SK-N-DZ (cell line): ENCODE measurements at places on chromosomes 6 and 20.

DNA sequence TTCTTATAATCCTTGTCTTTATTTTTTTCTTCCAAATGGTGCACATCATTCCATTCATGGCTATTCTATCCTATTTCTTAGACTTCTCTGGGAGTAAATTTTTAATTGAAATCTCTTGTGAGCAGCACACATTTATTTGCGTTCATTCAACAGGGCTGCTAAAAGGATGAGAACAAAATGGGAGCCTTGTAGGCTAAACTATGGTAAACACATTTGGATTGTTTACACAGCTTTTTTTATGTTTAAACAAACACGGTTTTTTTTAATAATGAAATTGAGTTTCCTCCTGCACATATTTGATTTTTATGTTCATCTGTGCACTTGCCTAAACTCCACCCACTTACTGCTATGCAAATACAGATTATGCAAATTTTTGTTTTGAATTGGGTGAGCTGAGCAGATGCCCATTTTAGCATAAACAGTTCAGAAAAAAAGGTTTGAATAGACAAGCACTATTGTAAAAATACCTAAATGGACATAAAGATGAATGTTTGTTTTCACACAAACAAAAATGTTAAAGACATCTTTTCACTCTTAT is 92.0 kb downstream of the OLIG3 start:
- no peak for DNase-seq

- no peak for DNase-seq
Measured at GRCh38 chr6:106419900-106420613, 59.5 kb downstream of the CRYBG1 start.

DNA sequence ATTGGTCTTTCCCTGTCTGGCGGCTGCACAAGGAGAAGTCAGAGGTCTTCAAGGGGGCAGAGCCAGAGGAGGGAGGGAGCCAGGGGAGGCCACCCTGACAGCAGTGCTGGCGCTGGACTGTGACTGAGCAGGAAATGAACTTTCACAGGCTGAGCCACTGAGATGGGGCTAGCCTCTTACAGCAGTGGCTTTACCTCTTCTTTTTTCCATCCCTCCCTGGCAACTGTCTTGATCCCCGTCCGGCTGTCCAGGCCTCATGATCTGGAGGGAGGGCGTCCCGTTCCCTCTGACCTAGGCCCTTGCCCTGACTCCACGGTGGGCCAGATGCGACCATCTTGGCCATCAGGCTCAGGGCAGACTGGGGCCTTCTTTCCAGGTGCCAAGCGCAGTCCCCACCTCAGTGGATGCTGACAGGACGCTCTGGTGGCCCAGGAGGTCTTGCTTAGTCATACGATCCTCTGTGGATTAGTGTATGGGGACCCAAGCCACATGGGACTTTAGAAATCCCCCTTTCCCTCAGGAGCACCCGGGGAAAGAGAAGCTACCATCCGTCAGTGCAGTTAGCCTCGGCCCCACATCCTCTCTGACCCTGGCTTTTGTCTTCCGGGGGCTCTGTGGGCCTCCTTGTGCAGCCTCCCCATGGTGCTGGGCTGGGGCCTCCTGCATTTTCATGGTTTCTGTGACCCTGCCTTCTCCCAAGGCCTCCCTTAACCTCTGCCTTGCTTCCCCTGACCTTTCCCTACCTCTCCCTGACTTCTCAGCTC is 57.4 kb upstream of the CCDC167 start:
- no peak for DNase-seq

GRCh38 chr6:5427586-5427985 is 166.3 kb downstream of the FARS2 start:
- no peak for DNase-seq
